ENCODE measurements at places on chromosomes 11 and 22. TPM values are rescaled to one million over a fixed set of nuclear protein-coding genes. Genes with fewer than 3 reads are reported as not detected.

DNA sequence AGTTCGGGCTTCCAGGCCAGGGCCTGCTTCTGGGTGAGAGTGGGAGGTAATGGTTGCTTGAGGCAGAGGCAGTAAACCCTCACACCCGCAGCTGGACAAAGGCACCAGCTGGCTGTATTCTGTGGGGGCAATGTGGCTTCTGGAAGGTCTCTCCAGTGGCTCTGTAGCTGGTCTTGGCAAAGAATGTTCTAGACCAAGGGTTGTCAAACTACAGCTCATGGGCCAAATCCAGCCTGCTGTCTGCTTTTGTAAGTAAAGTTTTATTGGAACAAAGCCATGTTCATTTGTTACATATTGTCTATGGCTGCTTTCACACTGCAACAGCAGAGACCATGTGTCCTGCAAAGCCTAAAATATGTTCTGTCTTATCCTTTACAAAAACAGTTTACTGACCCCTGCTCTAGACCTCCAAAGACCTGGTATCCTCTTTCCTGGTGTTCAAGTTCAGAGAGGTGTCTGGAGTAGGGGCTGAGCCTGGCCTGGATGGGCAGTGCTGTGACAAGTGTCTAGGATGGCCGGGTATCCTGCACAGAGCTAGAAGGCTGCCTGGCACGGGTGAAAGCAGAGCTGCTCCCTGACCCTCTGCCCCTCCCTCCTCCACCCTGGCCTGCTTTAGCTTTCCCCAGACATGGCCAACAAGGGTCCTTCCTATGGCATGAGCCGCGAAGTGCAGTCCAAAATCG lies 3.4 kb downstream of the TAGLN start:
- no peak for DNase-seq

- DNase-seq, result no peak
Observed at GRCh38 chr11:95282291-95282751, 51.3 kb upstream of the SESN3 start.

DNA sequence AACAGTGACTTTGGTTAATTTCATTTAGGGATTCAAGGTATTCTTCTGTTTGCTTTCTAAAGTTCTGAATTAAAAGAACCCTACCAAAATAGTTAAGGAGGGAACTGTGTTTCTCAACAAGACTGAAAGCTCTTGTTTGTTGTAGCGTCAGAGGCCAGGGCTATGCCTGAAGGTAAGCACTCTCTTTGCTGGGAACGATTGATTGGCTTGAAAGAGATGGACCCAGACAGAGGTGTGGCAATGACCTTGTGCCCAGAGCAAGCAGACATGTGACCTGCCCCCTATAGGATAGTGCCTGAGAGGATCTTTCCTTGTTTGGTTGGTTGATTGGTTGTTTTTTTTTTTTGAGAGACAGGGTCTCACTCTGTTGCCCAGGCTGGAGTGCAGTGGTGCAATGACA lies 68.3 kb upstream of the CECR2 start:
- no peak for DNase-seq

DNA sequence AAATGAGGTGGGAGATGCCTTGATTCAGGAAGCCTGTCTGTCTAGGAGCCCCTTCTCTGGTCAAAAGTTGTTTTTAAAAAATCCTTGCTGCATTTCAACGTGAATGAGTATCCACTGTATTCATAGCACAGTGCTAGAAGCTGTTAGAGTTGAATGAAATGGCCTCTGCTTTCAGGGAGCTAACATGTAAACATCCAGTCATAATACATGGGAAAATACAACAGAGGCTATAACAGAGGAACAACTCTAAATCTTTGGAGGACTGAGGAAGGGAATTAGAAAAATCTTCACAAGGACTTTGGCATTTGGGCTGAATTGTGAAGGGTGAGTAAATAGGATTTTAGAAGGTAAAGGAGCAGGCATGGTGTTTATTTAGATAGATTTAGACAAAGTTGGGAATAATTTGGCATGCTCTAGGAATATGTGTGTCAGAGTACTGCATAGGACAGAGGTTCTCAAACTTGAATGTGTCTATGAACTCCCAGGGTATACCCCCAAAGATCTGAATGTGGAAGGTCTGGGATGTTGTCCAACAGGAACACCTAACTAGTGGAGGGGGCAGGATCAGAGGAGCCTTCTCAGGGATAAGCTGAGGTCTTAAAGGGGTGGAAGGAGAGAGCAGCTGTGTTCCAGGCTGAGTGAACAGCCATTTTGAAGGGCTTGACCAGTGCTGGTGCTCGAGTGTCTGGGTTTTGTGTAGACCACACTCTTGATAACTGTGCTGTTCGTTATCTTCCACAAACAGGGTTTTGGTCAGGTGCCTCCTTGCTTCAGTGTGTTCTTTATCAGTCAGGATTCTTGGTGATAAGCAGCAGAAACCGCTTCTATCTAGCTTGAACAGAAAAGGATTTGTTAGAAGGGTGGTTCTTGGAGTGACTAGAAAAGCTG lies 12.7 kb downstream of the SREBF2 start:
- DNase-seq, result no peak

- no peak for DNase-seq
Observed at GRCh38 chr11:95076981-95077380, 10.3 kb downstream of the SRSF8 start.

GRCh38 chr11:107563702-107564101 lies 1.8 kb downstream of the ALKBH8 start:
- DNase-seq, result no peak

DNA sequence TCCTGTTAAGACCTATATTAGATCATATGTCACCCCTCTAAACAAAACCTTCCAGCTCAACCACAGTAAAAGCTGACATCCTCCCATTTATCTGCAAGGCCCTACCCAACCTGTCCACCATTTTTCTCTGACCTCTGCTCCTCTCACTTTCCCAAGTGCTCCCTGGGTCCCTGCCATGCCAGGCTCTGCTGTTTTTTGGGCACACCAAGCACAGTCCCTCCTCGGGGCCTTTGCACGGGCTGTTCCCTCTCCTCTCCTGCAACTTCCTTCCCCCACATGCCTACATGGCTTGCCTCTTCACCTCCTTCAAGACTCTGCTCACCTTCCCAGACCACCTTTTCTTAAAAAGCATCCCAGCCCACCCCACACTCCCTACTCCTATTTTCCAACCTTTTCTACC lies 9.8 kb downstream of the TST start:
- DNase-seq, result no peak

Gene SOX10
- 40.0 TPM for total RNA-seq

Gene RPS6KB2
- total RNA-seq, result 39.1 TPM
